ENCODE measurements at places on chromosomes 2 and 18. TPM values are rescaled to one million over a fixed set of nuclear protein-coding genes. Genes with fewer than 3 reads are reported as not detected.
A peak's percentile ranks its signal among the peaks of the same experiment; 100 is the strongest.

DNA sequence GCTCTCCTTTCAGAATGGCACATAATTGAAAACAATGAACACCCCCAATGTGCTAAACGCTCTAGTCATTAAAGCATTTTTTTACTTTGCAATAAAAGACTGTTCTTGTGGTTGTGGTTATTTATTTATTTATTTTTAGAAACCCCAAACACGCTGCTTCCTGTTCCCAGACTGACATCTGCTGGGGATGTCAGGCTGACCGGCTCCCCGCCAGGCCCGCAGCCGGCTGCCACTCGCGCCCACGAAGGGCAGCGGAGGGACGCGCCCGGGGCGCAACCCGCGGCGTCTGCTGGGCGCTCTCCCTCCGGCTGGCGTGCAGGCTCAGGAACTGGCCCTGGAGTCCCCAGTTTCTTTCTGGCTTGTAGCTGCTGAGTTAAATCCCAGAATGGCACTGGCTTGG lies 83.1 kb upstream of the SP3 start:
- DNase-seq = no peak

The NPHP1 gene
- total RNA-seq = 4.8 TPM

The MTCL1 gene
- total RNA-seq = 19.3 TPM

The CRYGC gene
- not detected for total RNA-seq

The PDCD1 gene
- not detected for total RNA-seq

GRCh38 chr18:2391470-2391869 lies 179.8 kb downstream of the METTL4 start:
- no peak for DNase-seq

DNA sequence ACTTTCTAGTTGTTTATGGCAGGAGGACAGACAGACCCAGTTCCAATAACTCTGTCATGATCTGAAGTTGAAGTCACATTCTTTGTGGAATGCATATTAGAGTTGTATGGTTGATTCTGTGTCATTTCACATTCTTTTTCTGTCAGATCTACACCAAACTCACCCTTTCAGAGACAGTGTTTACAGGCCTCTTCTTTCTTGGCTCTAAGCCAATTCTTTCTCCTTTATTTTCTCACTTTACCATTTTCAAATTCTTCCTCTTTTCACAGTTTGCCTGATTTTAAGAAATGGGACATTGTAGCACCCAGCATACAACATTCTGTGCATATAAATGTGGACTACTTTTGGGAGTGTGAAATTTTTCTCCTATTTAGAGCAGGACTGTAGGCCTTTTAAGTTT lies 103.7 kb downstream of the CCDC85A start:
- DNase-seq = no peak

The KLHL14 gene
- total RNA-seq = not detected

GRCh38 chr18:39667905-39668304 lies 2102.3 kb upstream of the CELF4 start:
- no peak for DNase-seq

The DYSF gene
- total RNA-seq = 59.5 TPM

DNA sequence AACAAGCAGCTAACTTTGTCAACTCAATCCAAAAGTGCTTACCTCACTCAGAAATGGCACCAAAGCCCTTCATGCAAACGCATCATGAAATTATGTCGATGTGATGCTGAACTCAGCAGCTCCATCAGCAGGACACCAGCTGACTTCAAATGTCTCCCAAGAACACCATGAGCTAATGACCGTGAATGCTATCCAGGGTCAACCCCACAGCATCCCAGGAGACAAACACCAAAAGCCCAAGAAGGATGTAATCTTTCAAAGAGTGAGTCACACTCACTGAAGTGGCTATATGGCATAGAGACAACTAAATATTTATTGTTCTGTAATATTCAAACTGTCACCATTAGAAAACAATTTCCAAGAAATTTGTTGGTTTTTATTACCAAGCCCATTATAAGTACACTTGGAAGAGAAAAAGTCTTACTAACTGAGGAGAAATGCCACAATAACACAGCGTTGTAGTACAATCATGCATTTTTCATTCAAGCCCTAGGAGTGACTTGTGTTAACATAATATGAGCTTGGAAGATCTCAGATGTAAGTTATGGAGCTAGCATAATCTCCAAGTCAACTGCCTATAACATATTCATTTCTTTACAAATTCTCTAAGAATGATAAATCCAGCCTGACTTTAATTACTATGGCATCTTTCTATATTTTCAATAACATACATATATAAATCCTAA lies 165.0 kb upstream of the CCDC68 start:
- DNase-seq = peak; percentile 76

GRCh38 chr2:217976301-217976700 lies 26.5 kb downstream of the TNS1 start:
- DNase-seq = no peak

DNA sequence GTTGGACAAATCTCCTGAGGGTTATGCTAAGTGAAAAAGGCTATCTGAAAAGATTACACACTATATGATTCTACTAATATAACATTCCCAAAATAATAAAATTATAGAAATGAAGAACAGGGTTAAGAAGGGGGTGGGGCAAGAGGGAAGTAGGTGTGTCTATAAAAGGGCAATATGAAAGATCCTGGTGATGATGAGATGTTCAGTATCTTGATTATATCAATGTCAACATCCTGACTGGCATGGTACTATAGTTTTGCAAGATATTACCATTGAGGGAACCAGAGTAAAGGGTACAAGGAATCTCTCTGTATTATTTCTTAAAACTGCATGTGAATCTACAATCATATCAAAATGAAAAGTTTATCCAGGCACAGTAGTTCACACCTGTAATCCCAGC lies 16.7 kb downstream of the CFAP53 start:
- DNase-seq = no peak

The PTH2R gene
- not detected for total RNA-seq

The ST8SIA5 gene
- total RNA-seq = 1.2 TPM

DNA sequence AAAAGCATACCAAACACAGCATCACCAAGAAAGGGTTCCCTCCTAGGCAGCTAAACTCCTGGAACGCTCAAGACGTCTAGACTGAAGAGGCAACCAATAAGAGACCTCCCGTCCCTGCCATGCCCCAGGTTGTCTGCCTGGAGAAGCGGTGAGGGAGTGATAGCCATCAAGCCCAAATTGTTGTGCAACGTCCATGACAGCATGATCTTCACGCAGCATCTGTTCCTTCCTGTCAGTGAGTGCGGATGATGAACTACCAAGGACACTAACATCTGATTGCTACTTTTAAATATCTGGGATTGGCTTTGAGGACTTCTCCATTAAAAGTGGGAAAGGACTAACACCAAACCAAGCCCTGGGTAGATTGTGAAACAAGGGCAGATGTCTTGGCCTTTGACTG lies 149.7 kb downstream of the TXNL1 start:
- no peak for DNase-seq

GRCh38 chr2:135689679-135690078 lies 52.0 kb upstream of the UBXN4 start:
- no peak for DNase-seq

DNA sequence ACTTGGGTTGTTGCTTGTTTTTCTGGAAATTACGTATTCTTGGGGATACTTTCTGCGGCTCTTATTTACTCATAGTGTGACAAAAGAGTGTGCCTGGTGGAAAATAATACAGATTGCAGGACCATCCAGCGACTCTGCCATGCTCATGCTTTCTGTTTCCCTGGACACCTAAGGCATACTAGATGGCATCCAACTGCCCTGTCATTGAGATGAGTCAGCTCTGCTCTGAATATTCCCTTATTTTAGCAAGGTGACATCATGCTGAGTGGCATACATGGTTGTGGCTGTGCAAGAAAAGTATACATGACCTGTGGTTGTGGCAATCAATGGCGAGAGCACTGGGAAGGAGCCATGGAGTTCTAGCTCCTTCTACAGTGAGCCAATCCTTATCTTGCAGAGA lies 471.0 kb downstream of the TMEM182 start:
- no peak for DNase-seq

DNA sequence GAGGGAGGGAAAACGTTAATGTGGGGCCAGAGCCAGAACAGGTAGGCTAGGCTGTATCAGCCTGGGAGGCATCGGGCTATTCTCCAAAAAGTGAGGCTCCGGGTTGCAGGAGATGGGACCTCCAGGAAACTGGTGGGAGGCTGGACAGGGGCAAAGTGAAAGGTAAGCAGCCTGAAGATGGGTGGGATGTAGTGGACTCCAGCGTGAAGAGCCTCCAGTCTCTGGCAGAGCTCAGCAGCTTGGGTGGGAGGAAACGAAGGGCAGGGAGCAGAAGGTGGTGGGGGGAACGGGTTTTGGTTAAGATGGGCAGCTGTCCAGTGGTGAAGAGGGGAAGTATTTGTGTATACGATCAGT lies 3.1 kb upstream of the EMX1 start:
- DNase-seq = no peak

GRCh38 chr2:204722691-204723090 lies 177.4 kb downstream of the PARD3B start:
- no peak for DNase-seq

DNA sequence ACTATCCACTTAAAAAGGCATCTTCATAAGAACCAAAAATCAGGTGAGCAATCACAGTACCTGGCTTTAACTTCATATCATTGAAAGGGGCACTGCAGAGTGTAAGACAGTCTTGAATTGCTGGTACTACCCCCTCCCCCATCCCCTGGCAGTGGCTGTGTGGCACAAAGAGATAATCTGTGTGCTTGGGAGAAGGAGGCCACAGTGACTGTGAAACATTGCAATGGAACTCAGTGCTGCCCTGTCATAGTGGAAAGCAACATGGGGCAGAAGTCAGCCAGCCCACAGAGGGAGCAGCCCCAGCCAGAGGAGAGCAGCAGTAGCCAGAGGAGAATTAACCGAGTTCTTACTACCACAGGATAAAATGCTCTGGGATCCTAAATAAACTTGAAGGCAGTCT lies 45.3 kb upstream of the UGP2 start:
- DNase-seq = no peak

DNA sequence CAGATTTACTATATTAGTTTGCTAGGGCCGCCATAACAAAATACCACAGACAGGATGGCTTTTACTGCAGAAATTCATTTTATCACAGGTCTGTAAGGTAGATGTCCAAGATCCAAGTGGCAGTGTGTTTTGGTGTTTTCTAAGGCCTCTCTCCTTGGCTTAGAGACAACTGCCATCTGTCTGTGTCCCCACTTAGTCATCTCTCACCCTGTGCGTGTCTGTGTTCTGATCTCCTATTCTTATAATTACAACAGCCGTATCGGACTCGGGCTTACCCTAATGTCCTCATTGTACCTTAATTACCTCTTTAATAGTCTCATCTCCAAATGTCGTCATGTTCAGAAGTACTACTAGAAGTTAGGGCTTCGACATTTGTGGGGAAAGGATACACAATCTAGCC lies 362.3 kb upstream of the CDH19 start:
- DNase-seq = no peak

- no peak for DNase-seq
Observed at GRCh38 chr18:69399253-69399652, 1.4 kb upstream of the DOK6 start.

DNA sequence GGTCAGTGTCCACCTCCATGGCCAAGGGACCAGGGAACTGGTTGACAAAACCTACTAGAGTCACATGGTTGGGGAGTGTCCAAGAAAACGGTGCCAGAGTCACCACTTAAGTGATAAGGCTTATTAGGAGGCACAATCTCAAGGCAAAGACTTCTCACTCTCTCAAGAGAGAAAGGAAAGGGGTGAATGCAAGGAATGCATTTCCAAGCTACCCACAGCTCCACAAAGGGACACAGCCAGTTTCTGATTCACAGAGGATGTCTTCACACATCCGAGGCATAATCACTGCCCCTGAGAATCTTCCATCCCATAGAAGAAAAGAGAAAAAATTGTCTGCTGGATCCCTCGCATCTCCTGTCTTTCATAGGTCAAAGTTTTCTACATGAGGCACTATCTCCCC lies 269.3 kb downstream of the TNS1 start:
- no peak for DNase-seq

DNA sequence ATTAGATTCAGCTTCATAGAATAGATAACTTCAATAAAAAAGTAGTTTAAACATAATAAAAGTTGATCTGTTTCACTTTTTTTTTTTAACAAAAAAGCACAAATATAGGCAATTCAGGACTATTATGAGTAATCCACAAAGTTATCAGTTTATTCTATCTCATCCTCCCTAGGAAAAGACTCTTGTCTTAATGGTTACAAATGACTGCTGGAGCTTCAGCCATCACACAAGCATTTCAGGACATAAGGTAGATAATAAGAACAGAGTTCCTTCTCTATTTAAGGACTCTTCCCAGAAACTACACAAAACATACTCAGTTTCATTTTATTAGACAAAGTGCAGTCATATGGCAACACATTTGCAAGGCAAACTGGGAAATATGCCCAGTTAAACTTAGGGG lies 357.6 kb upstream of the SETBP1 start:
- DNase-seq = no peak

The AQP12A gene
- not detected for total RNA-seq

DNA sequence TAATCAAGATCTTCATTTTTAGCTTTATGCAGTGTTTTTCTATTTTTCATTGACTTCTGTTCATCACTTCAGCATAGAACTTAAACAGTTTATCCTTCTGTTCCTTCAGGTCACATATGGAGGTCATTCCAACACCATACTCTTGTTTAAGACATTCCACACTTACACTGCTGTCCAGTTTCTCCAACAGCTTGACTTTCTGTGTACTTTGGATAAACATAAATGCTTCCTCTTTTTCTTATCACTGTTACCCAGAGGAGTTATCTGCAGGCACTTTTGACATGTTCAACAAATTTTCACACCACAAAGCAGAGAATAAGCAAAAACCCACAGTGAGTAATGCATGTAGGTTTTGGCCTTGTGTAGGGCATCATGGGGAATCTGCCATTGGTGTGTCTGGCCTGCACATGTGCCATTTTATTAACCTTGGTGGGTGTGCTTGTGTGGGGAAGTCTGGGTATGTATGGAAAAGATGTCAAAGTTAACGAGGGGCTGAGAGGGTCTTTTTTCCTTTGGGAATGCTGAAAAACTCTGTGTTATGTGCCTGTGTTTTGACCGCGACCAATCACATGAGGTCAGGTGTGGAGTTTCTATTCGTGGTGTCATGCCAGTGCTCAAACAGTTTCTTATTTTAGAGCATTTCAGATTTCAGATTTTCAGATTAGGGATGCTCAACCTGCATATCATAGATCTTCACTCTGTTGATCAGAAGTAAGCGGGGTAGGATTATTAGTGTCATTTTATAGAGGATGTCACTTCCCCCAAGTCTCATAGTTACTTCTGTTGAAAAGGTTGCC lies 53.9 kb upstream of the ACVR1 start:
- DNase-seq = no peak

DNA sequence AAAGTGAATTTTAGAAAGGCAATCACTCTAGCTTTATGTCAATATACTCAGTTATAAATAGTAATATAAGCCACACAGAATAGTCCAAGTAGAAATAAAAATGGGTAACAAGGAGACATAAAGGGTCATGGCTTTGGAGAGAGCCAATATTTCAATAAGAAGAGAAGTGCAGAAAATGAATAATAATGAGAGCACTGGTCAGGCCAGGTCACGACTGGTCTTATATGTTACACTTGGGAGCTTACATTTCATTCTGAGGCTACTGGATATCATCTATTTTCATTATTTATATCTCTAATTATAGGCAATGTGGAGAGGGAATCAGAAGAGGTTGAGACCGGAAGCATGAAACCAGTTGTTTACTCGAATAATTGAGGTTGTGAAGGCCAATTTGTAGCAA lies 180.8 kb upstream of the PID1 start:
- DNase-seq = no peak

The LYPD6B gene
- 14.6 TPM for total RNA-seq
